Left kidney (tissue), 8 donors: ENCODE measurements at places on chromosomes 12 and 14.

- no peak for DNase-seq
Observed at GRCh38 chr14:92679246-92679645, 69.2 kb downstream of the LGMN start.

DNA sequence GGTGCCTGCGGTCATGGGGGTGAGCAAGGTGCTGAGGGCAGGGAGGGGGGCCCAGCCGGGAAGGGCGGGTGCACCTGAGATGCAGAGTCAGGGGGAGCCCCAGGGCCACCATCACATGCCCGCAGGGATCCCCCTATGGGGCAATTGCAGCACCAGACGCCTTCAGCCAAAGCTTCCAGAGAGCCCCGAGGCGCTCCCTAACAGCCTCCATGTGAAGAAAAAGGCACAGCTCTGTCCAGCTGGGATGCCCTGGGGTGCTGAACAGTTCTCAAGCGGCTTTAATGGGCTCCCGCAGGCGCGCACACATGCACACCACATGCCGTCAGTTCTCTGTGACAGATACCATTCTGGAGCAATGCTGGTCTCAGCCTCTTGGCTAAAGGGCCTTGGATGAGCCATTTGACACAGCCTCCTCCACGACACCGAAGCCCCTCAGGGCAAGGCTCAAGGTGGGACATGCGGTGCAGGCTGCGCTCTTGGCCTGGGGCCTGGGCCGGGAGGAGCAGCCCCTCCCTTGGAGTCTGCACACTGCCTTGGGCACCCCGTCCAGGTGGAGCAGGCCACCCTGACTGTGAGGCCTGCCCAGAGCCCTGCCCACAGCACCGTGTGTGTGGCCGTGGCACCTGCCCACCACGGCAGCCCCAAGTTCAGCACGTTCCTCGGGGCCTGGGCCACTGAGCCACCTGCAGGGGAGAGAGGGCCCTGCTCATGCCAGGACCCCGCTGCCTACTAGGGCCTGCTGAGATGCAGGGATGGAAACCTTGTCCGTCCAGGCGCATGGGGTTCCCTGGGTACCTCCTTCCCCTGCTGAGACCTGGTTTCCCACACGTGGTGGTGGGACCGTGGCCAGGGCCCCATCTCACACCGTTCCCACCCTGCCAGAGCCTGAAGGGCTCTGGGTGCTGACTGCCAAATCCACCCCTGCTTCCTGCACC is 7.7 kb downstream of the XRCC3 start:
- no peak for DNase-seq

DNA sequence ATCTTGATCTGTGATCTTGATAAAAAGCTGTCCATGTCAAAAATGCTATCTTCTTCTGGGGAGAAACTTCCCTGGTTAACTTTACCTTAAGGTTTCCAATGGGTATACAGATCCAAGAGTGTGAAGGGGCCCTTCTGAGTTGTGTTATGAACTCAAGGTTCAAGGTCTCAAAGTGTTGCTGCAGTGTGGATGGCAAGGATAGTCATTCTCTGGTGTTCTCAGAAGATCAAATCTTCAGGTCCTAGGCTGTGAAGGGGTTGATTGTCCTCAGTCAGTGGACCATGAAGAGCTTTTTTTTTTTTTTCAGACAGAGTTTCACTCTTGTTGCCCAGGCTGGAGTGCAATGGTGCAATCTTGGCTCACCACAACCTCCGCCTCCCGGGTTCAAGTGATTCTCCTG is 114.4 kb downstream of the SPTSSA start:
- no peak for DNase-seq

GRCh38 chr14:103507751-103508150 is 14.9 kb downstream of the CKB start:
- DNase-seq = no peak

DNA sequence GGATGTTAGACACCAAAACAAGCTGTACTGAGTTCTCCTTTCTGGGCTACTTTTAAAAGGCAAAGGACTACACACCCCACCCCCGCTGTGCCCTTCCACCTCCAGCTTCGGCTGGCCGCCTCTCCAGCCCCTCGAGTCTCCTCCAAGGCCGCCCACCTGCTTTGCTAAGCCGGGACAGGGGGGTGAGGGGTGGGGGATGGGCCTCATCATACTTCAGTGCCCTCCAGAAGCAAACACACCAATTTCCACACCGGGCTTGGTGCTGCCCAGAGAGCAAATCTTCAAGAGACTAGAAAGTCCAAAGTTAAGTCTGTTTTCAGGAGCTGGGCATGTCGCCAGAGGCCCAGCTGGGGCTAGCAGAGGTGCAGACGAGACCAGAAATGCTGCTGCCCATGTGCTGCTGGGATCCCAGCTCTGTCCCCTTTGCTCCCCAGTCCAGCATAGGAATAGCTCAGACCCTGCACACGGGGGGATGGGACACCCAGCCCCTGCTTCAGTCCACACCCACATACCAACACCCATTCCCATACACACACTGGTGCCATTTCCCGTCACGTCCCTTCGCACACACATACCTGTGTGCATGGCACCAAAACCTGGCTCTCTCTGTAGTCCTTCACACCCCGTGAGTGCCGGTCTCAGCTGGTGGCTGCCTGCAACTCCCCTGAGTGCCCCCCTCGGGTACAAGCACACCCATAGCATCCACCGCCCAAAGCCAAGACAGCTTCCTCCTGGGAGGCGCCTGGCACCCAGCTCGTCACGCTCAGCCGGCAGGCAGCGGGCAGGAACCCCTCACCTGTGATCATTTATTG is 1.0 kb downstream of the SLC6A12 start:
- DNase-seq = peak; percentile 56

- DNase-seq = no peak
Observed at GRCh38 chr14:106844608-106845285, 1318.4 kb downstream of the TMEM121 start.

DNA sequence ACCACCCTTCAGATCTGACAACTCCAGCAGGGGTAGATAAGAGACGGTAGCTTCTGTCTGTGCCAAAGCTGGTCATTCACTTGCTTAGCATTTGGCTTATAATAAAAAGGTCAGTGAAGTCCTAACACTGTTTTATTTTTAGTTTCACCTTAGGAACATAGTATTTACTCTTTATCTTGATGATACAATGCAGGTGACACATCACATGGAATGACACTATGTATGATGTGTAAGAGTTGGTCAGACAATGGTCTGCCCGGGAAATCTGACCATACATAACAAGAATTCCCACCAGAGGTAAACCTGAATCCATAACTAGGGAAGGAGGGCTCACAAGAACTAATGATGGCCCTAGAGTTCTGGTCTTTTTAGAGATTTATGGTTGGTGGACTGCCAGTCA is 66.6 kb downstream of the IFNG start:
- no peak for DNase-seq

DNA sequence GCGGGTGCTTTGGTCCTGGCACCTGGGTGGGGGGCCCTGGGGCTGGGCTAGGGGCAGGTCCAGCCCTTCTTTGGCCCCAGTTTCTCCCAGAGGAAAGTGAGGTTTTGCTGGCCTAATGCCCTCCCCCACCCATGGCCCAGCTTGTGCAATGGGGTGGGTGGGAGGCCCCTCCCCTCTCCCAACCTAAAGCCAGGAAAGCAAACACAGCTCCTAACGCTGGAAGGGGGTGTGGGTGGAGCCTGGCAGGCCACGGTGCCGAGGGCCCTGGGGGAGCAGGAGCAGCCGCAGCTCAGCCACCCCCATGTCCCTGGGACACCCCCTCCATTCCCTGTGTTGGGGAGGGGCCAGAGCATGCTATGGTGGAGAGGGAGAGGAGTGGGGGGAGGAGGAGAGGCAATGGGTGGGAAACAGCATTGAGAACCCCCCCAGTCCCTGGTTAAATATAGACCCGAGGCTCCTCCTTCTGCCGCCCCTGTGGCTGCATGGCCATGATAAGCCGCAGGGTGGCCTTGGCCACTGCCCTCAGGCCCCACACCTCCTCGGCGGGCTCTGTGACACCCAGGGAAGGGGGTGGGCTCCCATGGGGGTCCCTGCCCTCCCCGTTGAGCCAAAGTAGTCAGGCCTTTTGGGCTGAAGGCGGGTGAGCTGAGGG is 4.7 kb downstream of the EXOC3L4 start:
- no peak for DNase-seq

DNA sequence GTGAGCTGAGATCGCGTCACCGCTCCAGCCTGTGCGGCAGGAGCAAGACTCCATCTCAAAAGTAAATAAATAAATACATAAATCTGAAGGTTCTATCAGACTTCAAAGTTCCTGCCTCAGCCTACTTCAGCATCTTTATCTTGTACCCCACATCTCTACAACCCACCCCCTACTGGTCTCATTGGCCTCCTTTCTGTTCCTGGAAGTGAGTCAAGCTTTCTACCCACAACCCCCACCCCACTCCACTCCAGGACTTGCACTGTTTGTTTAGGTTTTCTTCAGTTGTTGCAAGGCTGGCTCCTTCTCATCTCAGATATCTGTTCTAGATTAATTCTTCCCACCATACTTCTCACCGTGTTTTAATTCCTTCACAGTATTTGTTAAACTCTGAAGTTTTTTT is 714 bp upstream of the PSMC6 start:
- no peak for DNase-seq

DNA sequence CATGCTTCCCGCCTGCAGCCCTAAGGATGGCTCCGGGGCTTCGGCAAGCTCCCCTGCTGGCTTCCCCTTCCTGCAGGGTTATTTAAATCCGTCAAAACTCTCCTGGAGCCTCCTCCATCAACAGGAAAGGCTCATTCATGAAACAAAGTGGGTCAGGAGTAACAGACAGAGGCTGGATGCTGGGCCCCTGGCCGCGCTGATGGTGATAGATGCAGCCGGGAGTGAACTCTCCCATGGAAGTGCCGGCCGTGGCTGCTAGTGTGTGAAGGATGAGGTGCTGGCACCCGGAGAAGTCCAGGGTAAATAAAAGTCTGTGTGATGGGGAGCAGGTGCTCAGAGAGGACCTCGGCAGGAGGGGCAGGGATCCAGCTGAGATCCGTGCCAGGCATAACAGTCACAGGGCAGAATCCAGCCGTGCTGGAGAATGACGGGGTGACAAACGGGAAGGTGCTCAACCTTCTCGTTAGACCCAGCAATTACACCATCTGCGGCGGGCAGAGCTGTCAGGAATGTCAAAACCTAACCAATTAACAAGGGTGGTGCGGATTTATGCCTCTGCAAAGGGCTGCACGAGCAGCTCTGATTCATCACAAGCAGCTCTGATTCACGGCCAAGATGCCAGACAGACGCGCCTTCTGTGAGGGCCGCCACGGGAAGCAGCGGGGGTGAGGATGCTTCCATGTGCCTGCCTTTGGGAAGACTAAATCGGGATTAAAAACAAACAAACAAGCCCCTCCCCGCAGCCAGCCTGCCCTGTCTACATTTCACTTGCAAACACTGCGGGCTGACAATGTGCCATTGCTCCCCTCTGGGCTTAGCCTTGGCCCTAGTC is 55.6 kb downstream of the SYNE3 start:
- no peak for DNase-seq

- no peak for DNase-seq
Observed at GRCh38 chr14:72965249-72965648, 39.0 kb downstream of the DCAF4 start.

DNA sequence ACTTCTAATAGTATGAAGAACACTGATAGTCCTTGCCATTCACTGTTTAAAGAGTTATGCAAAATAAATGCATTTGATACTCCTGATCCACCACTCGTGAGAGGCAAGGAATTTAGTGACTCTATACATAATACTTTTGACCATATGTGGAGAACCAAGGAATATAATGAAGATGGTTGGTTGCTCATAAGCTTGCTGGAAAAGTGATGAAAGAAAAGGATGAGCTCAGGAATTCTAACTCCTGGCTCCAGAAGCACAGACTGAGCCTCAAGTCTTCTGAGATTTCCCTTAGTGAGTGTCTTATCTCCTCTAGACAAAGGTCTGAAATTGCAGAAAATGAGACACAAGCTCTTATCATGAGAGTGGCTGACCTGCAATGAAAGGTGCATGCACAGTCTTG is 57.1 kb upstream of the KRAS start:
- no peak for DNase-seq

DNA sequence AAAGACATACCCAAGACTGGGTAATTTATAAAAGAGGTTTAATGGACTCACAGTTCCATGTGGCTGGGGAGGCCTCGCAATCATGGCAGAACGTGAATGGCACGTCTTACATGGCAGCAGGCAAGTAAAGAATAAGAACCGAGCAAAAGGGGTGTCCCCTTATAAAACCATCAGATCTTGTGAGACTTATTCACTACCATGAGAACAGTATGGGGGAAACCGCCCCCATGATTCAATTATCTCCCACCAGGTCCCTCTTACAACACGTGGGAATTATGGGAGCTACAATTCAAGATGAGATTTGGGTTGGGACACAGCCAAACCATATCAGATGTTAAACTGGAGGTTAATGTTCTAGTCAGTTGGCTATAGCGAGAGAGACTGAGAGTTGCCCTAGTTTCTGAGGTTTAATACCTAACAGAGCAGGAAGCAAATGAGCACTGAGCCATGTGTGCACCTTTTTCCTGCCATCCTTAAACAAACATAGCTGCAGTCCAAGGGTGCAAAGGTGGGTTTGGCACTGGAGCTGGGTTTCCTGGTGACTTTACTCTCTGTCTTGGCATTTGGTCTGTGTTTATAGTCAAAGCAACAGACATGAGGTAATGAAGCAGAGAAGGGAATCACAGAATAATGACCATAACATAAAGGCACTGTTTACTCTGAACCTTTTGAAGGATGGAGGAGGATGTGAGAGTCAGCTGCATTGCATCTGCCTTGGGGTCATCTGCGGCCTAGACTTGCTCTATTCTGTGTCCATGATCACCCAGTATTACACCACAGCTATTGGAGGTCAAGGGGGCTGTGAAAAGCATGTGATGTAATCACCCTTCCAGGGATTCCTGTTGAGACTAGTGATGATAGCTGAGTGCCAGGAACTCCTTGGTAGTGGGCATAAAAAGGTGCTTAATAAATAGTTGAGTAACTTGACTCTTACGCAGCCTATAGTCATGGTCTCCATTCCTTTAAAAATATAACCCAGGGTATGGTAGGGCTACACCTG is 83.6 kb upstream of the USP44 start:
- peak; percentile 38 for DNase-seq
